Stromal cell of bone marrow (primary cell): ENCODE measurements at places on chromosomes 16 and 17.
A peak's percentile ranks its signal among the peaks of the same experiment; 100 is the strongest.

- DNase-seq, result no peak
Observed at GRCh38 chr17:44307387-44308186, 814 bp upstream of the RUNDC3A start.

- no peak for DNase-seq
Observed at GRCh38 chr16:27547134-27547533, 2.6 kb downstream of the GTF3C1 start.

GRCh38 chr16:25798065-25798464 is 106.3 kb downstream of the HS3ST4 start:
- DNase-seq, result no peak

DNA sequence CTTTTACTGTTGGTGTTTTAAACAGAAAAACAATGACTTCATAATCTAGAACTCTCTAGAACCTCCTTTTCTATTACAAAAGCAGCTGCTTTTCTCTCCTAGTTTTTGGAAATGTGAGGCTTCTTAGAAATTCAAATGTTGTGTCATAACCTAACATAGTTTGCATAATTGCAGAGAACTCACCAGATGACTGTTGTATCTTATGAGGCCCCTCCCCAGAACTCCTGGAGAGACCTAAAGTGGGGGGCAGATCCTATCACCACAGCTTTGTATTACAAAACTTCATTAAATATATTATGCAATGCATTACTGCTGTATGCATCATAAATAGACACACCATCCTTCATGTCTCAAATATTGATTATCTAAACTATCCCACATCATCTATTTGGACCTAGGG is 538.7 kb upstream of the HSBP1 start:
- no peak for DNase-seq

DNA sequence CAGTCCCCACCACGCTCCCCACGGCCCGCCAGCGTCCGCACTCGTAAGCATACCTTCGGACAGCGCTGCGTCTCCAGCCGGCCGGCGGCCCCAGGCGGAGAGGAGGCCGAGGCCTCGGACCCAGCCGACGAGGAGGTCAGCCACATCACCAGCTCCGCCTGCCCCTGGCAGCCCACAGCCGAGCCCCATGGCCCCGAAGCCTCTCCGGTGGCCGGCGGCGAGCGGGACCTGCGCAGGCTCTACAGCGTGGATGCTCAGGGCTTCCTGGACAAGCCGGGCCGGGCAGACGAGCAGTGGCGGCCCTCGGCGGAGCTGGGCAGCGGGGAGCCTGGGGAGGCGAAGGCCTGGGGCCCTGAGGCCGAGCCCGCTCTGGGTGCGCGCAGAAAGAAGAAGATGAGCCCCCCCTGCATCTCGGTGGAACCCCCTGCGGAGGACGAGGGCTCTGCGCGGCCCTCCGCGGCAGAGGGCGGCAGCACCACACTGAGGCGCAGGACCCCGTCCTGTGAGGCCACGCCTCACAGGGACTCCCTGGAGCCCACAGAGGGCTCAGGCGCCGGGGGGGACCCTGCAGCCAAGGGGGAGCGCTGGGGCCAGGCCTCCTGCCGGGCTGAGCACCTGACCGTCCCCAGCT is 4.9 kb downstream of the TPSG1 start:
- DNase-seq, result no peak

GRCh38 chr17:48429638-48430586 is at the start of gene SKAP1:
SKAP1 (minus strand) TSS chr17:48430214.
- no peak for DNase-seq

DNA sequence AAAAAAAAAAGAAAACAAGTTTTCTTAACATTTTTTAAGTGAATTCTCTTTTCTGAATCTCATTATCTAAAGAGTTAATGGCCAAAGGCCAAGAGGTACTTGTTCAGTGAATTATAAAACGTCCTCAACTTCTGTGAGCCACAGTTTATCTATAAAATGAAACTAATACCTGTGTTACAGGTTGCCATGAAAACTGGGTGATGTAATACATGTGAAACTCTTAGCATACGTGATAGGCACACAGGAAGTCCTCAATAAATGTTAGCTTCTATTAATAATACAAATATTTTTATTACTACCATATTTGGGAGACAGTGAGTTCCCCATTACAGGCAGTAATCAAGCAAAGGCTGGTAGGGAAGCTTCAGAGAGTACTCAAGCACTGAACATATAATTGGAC is 13.5 kb upstream of the INPP5K start:
- DNase-seq, result no peak

GRCh38 chr17:50501054-50501453 is 7.2 kb upstream of the MYCBPAP start:
- no peak for DNase-seq

- DNase-seq, result no peak
Observed at GRCh38 chr17:59767176-59767575, 59.7 kb downstream of the VMP1 start.

- DNase-seq, result no peak
Observed at GRCh38 chr17:1469231-1469852, 13.3 kb upstream of the CRK start.

GRCh38 chr17:1800240-1800639 is 29.5 kb downstream of the SMYD4 start:
- no peak for DNase-seq

- no peak for DNase-seq
Observed at GRCh38 chr16:27025581-27025980, 41.1 kb upstream of the C16orf82 start.

DNA sequence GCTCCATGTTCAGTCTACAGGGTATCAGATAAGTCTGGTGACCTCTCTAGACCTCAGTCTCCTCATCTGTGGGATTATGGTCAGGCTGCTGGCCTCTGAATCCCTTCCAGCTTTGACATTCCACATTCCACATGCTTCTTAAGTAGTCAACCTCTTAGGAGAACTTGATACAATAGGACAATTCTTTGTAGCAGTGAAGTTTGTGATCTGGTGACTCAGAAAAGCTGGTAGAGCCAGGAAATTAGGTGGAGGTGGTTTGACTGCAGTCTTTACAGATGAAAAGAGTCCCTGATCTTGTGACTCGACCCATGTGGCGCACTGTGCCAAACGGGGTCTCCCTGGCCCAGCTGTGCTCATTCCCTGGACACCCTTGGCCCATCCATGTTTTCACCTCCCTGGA is 147.8 kb downstream of the NTN1 start:
- no peak for DNase-seq

- no peak for DNase-seq
Observed at GRCh38 chr17:51941272-51941671, 217.2 kb downstream of the CA10 start.

DNA sequence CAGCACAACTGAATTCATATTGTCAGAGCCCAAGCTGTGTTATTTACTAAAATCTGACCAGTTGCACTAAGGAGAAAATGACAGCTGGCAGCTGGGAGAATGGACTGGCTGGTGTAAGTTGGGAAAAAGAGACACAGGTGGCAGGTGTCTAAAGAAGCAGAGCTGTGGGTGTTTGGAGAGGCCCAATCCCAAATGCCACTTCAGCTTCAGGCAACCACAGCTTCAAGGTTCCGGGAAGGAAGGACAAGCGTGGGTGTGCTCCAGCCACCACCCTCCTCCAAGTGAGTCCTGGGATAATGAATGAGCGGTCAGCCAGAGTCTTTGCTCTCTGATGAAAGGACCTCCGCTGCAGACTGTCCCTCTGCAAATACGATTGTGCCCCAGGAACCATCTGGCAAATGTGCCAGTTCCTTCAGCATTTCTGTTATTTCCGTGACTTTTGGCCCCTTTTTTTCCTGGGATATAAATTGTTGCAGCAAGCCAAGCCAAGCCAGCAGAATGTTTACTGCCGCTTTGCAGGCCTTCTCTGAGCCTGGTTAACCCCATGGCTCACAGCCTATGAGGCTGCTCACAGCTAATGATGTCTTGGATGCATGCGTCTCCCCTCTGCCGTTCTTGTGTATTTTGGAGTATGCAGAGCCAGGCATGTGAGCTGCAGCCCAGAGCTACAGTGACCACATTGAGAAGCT is 9.5 kb upstream of the RHBDL3 start:
- peak; percentile 22 for DNase-seq

DNA sequence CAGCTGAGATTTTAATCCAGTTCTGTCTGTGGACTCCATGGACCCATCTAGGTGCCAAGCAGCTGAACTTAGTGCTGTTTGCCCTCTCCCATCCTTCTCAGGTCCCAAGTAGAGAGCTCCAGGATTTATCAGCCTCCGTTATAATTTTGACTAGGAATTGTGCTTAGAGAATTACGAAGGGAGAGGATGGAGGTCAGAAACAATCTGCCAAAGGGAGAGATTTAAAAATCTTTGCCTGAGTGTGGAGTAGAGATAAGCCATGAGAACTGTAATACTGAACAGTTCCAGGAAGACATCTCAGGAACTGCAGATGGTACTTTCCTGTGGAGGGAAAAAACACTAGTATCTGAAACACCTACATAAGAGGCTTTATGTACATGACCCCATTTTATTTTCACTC is 27.0 kb downstream of the CEP95 start:
- no peak for DNase-seq

DNA sequence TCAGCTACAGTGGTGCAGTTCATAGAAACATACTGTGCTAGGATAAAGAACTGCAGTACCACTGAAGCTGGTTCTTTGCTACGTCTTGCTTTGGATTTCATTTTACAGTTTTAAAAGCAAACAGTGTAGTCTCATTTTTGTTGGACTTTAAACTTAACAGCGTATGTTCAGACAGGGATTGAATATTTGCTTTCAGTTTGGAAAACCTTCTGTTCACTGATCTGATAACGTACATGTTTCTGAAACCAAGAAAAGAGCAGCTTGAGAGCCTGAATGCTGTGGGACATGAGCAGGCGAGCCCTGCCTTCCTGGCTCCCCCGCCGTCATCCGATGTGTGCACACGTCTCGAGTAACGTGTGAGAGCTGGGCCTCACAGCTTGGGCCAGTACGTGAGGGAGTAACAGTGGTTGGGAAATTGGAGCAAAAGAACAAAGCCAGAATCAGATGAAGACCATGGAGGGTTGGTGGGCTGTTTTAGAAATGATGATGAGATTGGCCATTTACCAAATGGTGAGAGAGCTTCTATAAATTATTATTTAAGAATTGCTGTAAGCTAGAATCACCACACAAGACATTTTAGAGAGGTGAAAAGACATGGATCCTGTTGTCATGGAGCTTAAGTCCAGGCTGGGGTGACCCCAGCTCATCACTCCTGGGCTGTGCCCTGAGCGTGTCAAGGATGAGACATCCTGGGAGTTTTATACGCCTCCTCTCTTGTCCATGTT is 20.8 kb upstream of the CLEC18C start:
- DNase-seq, result no peak

DNA sequence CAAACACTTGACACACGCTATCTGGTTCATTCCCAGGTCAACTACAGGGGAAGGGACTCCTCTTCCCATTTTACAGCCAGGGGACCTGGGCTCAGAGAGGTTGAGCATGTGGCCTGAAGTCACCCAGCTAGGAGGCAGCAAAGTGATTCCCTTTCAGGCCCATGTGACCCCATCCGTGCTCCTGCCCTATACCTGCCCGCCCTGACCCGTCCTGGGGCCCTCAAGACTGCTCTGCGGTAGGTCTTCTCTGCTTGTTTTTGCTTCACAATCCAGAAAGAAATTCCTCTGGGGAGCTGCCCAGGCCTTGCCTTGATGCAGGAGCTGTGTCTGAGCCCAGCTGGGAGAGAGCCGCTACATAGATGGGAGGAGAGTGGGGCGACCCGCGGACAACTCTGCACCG is 161.4 kb downstream of the SDK2 start:
- no peak for DNase-seq
